CD4-positive, CD25-positive, alpha-beta regulatory T cell (primary cell): ENCODE measurements at places on chromosomes 16 and 17. TPM values are rescaled to one million over a fixed set of nuclear protein-coding genes. Genes with fewer than 3 reads are reported as not detected.

DNA sequence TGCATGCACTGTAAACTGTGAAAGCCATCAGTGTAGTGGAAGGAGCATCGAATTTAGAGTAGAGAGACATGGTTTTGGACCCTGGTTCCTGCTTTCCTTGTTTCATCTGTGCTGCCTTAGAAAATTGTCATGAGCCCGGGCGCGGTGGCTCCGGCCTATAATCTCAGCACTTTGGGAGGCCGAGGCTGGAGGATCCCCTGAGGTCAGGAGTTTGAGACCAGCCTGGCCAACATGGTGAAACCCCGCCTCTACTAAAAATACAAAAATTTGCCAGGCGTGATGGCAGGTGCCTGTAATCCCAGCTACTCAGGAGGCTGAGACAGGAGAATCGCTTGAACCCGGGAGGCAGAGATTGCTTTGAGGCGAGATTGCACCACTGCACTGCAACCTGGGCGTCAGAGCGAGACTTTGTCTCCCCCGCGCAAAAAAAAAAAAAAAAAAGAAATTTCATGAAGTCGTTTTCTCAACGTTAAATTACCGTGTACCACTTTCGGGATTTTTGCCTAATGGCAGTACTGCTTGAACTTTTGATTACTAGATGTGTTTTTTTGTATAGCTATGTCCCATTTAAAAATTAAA, 912 bp downstream of the COQ7 start:
- no peak for DNase-seq

Gene CCL2
- not detected for total RNA-seq

GRCh38 chr17:75403131-75403530, 2.3 kb downstream of the GRB2 start:
- DNase-seq, result no peak

GRCh38 chr17:59830007-59830630, 62.6 kb downstream of the TUBD1 start:
- DNase-seq, result peak; percentile 59
